ENCODE measurements at places on chromosomes 11 and 22. TPM values are rescaled to one million over a fixed set of nuclear protein-coding genes. Genes with fewer than 3 reads are reported as not detected.

GRCh38 chr11:74084796-74085541 is 76.1 kb upstream of the UCP3 start:
- no peak for DNase-seq

DNA sequence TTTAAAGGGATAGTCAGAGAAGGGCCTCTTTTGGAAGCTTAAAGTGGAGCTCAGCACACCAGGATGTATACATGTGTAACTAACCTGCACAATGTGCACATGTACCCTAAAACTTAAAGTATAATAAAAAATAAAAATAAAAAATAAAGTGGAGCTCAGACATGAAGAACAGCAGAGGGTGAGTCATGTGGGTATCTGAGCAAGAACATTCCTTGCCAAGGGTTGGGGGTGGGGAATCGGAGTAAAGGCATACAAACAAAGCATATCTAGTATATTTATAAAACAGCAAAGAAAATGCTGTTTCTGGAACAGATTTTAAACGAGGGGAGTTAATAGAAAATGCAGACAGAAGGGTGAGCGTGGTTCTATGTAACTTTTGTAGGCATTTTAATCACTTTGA is 562.6 kb upstream of the ANO3 start:
- no peak for DNase-seq

- DNase-seq: no peak
Measured at GRCh38 chr11:117583063-117583801, 213.8 kb downstream of the DSCAML1 start.

DNA sequence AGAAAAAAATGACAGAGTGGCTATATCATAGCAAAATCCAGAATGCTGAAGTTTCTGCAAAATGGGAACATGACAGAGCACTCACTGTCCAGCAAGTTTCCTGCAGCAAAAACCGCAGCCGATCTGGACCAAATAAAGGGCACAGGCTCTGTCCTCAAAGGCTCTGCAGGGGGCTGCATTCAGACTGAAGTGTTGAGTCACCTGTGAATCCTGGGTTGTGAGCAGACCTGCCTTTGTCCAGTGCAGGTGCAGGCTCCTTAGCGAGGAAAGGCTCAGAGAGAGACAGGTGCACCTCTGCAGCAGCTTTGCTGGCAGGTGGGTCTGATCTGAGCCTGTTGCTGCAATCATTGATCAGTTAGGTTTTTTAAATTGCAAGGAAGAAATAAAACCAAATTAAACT is 29.3 kb upstream of the NFAM1 start:
- DNase-seq: no peak

DNA sequence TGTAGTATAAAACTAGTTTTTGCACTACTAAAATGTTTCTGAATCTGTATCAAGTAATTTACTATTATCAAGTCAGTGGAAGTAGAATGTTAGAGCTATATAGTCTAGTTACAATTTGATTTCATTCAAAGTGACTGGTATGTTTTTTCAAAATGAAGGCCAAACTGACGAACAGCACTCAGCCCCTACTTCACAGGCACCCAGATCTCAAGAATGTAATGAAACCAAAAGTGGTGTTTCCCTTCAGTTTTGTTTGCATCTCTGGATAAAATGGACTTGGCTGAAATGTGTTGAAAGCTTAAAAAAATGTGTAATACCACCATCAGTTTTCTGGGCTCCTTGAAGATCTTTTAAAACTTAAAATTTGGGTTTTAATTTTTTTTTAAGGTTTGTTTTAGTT is 46.4 kb downstream of the QSER1 start:
- no peak for DNase-seq

GRCh38 chr22:20511578-20512229 is 4.3 kb downstream of the MED15 start:
- DNase-seq: no peak

DNA sequence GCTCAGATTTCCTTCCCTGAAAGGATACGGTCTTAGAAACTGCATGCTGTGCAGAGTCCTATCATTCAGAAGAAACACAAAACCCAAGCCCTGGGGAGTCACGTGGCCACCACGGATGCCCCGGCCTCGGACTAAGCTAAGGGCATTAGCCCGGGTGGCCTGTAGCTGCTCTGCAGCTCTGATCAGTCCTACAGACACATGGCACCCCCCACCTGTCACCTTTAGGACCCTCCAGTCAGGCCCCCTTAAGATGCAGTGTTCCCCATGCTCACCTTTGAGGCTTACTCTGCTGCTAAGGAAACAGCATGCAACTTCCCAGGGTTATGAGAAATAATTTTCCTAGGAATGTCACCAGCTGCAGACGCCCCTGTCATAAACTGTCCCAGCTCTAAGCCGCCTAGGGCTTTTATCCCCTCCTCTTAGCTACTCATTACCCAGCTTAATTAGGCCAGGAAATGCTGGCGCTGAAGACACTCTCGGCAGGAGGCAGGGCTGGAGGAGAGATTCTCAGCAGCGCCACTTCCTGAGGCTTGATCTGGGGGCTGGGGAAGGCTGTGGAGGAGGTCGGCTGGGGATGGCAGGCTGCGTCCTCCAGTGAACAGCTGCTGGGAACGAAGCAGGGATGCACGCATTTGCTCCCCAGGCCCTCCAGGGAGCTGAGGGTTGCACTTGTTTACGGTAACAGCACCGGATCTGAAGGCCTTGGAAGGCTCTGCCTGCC is 47.2 kb upstream of the ADA2 start:
- no peak for DNase-seq

- peak; percentile 95 for DNase-seq
Measured at GRCh38 chr22:39292561-39293074, 26.8 kb downstream of the RPL3 start.

GRCh38 chr11:37724315-37724714 is 1126.3 kb upstream of the RAG2 start:
- DNase-seq: no peak

RIBC2 gene
- total RNA-seq: 2.6 TPM

SEC14L6 gene
- 14.8 TPM for total RNA-seq

ABTB2 gene
- 2.7 TPM for total RNA-seq
